ENCODE measurements at places on chromosomes 7 and 10.
A peak's percentile ranks its signal among the peaks of the same experiment; 100 is the strongest.

- DNase-seq, result no peak
Measured at GRCh38 chr10:69326692-69327091, 48.4 kb downstream of the HK1 start.

GRCh38 chr10:123043409-123043925 lies 34.7 kb downstream of the ACADSB start:
- peak; percentile 40 for DNase-seq

GRCh38 chr7:30146127-30146612 lies 11.4 kb downstream of the MTURN start:
- DNase-seq, result no peak

GRCh38 chr10:61356354-61356753 lies 96.8 kb downstream of the TMEM26 start:
- DNase-seq, result no peak

GRCh38 chr10:48946891-48947500 lies 7.4 kb upstream of the LRRC18 start:
- no peak for DNase-seq

DNA sequence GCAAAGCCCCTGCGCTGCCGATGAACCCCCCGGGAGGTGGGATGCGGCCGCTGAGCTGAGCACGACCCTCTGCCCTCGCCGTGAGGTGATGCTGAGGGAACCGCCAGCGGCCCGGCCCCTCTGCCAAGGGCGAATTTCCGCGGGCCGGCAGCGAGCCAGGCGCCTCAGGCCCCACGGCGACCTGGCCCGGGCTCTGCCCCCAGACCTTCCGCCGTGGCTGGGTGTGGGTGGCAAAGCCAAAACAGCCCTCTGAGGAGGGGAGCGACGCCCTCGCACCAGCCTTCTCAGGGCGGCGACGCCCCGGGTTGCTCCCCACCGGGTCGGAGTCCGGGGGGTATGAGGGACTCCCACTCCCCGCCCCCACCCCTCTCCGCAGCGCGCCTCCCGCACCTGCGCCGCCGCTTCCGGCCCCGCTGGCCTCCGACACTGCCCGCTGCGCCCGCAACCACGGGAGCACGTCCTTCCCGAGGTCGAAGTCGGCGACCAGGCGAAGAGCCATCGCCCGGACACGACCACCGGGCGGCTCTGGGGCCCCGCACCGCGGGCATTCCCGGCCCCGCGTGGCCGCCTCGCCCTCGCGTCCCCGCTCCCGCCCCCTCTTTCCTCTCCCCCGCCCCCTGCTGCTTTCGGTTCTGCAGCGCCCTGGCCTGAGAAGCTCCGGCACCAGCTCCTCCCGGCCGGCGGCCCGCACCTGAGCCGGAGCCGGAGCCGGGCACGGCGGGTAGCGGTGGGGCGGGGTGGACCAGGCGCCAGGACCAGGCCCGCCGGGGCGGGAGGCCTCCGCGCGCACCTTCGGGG lies at the start of gene GSAP:
GSAP (minus strand) TSS at position 527 of the 798 bp plus-strand sequence; CDS start at position 499, 28 bp downstream.
- DNase-seq, result peak; percentile 17

GRCh38 chr7:137881607-137882260 lies 35.0 kb upstream of the DGKI start:
- DNase-seq, result no peak

DNA sequence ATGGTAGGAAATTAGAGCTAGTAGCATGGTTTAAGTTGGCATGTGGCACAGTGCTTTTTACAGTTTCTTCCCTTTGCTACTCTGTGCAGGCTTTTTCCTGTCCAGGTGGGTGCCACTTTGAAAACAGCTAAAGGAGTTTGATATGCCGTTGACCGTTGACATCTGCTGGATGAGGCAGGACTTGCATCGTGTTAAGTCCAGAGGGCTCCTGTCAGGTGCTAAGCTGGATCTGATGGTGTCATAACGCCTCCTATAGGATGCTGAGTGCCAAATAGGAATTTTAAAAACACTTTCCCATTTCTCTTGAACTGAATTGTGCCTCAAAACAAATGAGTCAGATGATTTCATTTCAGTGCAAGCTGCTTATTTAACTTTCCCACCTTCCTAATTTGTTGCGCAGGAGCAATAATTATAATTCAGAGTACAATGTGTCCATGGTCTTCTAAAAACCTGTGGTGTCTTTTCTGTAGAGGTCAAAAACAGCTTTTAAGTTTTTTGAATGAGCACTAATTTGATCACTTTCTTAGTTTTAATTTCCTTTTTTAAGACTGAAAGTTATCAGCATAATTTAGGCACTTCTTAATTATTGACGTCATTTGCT lies 178.3 kb downstream of the CDCA7L start:
- DNase-seq, result peak; percentile 6

DNA sequence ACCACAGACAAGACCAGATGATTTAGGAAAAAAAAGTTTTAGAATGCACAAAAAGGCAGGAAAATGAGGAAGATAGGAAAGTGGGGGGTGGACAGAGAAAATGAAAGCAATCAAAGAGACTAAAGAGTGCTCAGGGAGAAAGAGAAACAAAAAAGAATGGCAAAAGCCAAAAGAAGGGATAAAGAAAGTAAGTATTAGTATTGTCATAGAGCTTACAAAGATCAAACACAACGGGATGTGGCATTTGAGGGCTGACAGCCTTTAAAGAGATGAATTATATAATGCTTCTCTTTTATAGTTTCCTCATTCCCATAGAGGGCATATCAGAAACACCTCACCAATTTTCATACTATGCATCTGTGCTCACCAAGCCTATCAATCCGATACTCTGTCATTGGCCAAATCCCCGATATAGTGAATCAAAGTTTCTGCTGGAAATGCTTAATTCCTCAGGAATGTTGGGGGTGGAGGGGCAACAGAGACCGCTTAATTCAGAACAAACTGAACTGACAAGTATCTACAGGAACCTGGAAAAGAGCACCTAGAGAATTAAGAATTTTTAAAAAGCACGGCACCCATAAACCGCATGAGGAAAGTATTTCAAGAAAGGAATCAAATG lies 2.7 kb downstream of the COG5 start:
- DNase-seq, result no peak
